MG63 (cell line): ENCODE measurements at places on chromosomes 3 and 15.

- no peak for DNase-seq
Observed at GRCh38 chr3:56928379-56929068, 126.8 kb upstream of the ARHGEF3 start.

GRCh38 chr3:169965562-169966427, 812 bp upstream of the SEC62 start:
- no peak for DNase-seq

DNA sequence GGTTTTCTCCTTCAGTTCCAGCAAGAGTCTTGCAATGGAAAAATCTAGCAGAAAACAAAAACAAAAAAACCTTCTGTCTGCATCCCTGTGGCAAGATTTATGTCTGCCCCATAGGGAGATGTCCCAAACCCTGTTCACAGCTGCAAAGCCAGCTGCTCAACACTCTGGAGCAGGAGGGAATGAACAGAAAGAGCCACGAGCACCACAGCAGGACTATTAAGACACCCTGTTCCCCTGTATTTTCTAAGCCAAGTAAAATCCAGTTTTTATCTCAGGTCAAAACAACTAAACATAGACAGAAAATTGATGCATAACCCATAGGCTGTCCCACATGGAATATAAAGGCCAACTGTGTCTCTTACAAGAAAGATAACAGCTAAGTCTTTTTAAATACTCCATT, 357.9 kb downstream of the LSAMP start:
- no peak for DNase-seq

GRCh38 chr3:4322635-4323034, 19.5 kb downstream of the SETMAR start:
- DNase-seq: no peak
